Posterior vena cava (tissue), 2 donors: ENCODE measurements at places on chromosomes 5 and 9. TPM values are rescaled to one million over a fixed set of nuclear protein-coding genes. Genes with fewer than 3 reads are reported as not detected.

- DNase-seq = no peak
These were observed 18.8 kb downstream of the HBEGF start for GRCh38 chr5:140327589-140327988.

DNA sequence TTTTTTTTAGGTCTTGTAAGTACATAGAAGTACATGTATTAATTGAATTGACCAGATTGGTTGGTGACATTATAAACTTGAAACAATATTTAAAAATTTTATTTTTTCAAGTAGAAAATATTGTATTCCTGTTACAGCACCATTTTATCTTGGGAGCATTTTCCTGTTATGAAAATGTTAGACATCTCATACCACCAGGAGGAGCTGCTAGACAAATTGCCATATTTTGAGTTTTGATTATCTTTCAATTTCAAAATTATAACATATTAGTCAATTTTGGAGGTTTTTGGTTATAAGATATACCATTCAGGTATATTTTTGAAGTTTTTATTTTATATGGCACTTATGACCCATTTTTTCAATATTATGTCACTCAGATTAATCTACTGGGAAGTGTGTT lies 84.4 kb downstream of the CNTLN start:
- DNase-seq = no peak

DNA sequence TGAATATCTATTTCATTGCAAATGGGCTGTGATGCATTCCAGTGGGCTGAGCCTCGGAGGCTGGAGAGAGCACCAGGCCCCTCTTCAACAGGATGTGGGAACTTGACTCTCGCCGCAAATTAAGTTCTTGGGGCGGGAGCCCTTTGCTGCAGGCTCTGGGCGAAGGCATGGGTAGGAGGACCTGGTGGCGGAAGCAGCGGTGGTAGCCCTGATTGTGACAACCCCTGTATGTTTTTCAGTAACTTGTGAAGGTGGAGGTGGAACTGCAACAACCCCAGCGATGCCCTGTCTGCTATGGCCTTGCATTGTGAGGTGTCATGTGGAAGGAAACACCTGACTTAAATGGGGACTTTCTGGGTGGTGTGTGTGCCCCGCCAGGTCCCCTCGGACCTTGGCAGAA lies 9.4 kb downstream of the FYB1 start:
- DNase-seq = no peak

DNA sequence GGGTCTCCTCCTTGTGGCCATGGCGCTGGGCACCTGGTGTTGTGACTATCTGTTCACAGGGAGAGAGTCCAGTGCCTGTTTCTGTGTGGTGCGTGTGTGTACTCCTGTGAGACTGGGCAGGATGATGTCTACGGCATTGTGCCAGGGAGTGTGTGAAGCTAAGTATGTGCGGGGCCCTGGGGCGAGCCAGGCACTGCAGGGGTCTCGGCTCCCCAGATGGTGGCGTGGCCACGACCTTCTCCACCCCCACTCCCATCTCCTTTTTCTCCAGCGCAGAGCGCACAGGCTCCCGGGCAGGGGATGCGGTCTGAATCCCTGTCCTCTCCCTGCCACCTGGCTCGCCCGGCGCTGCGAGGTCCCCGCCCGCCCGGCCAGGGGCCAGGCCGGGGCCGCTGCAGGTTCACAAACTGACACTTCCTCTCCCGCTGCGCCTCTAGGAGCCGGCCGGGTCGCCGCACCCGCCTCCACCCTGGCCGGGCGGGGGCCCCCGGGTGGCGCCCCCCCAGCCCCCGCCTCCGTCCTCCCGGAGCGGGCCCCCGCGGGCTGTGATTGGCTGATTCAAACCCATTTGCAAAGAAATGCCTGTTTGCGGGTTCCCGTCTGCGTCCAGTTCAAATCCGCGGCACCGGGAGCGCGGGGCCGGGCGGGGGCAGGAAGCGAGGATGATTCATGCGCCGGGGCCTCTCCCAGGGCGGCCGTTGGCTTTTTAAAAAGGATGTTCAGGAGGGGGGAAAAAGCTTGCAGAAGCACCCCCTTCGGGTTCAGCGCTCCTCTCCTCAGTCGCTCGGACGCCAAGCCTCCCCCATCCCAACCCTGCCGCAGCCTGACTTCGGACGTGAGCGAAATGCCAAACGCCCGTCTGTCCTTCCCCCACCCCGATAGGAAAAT lies 790 bp downstream of the PHF19 start:
- DNase-seq = peak; percentile 96

GRCh38 chr5:7976411-7977190 lies 107.7 kb downstream of the MTRR start:
- no peak for DNase-seq

- DNase-seq = no peak
These were observed 110.1 kb upstream of the OTULINL start for GRCh38 chr5:14471507-14471906.

- DNase-seq = no peak
These were observed 173.4 kb upstream of the CHD1 start for GRCh38 chr5:99102073-99102697.

Gene CTSV
- not detected for total RNA-seq

DNA sequence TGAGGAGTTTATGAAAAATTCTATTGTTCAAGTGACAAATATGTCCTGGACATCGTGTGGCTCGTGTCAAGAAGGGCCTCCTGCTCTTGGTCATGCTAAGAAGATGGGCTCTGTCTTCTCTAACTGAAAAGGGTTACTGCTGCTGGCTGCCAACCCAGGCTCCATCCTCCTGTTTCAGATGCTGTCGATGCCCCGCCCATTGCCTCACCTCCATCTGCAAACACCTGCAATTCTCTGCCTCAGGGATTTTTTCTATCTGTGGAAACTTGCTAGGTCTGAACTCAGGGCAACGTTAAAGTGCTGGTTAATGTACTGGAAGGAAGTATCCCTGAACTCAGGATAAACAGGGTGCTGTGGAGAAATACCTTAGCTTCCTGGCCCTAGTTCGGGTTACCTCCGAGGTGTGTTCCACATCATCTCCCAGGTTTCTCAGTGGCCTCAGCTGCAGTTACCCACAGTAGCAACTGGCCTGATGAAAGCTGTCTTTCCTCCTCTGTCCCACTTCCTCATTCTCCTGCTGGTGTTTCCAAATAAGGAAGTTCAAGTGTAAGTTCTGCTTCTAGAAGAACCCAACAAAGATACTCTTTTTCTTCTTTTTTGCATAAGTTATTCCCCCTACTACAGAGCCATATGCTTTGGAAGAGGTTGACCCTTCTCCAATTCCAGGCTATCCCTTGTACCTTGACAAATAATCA lies 151.7 kb upstream of the SMIM23 start:
- DNase-seq = no peak

Gene SHISAL2B
- not detected for total RNA-seq

Gene WNT8A
- total RNA-seq = not detected

- no peak for DNase-seq
These were observed 29.8 kb upstream of the VCAN start for GRCh38 chr5:83441747-83442146.

Gene TRAF1
- total RNA-seq = 10.2 TPM

GRCh38 chr9:5357431-5358105 lies 17.9 kb upstream of the RLN1 start:
- no peak for DNase-seq

DNA sequence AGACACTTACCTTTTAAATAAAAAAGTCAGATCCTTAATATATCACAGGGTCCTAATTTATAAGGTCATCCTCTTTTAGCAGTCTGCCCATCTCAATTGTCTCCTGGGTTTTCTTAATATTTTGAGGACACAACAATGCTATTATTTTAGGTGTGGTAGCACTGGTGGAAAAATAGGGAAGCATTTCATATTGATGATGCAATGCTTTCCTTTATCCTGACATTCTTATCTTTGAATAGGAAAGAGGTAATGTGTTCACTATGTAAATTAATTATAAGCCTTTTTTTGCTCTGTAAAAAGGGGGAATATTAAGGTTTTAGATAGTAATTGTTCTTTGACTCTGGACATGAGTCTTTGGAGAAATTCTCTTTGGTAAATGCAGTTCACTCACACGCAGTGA lies 164.7 kb downstream of the YTHDC2 start:
- DNase-seq = no peak

DNA sequence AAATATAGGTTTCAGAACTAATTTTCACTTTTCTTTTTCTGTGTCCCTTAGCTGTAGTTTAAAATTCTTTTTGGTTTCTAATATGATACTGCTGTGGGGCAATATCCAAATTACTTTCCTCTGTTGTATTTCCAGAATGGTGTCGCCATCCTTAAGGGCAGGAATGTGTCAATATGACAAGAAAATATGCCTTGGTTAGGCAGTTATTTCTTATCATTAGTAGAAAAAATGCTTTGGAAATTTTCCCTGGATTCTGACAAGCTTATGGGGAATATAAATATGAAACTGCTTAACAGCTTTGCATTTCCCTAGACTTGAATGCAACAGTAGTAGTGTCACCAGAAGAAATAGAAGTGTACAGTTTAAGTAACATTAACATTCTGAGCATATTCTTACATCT lies 29.4 kb downstream of the ANKRD34B start:
- DNase-seq = no peak

GRCh38 chr9:5872511-5872910 lies 18.2 kb upstream of the MLANA start:
- no peak for DNase-seq

- DNase-seq = no peak
These were observed 1152.9 kb upstream of the CDH6 start for GRCh38 chr5:30040488-30041118.

- peak; percentile 20 for DNase-seq
These were observed 649 bp upstream of the GLE1 start for GRCh38 chr9:128503870-128504269.

Gene ADAMTSL1
- 26.7 TPM for total RNA-seq

Gene TSSK1B
- total RNA-seq = not detected

- no peak for DNase-seq
These were observed 55.8 kb upstream of the ACTBL2 start for GRCh38 chr5:57538341-57538955.

- no peak for DNase-seq
These were observed 156.8 kb downstream of the NXNL2 start for GRCh38 chr9:88691811-88692210.

GRCh38 chr5:137794863-137795262 lies 40.7 kb upstream of the HNRNPA0 start:
- no peak for DNase-seq
